ENCODE measurements at places on chromosomes 11 and 22.

GRCh38 chr22:46068593-46069491 lies 81.5 kb upstream of the PPARA start:
- DNase-seq, result no peak

DNA sequence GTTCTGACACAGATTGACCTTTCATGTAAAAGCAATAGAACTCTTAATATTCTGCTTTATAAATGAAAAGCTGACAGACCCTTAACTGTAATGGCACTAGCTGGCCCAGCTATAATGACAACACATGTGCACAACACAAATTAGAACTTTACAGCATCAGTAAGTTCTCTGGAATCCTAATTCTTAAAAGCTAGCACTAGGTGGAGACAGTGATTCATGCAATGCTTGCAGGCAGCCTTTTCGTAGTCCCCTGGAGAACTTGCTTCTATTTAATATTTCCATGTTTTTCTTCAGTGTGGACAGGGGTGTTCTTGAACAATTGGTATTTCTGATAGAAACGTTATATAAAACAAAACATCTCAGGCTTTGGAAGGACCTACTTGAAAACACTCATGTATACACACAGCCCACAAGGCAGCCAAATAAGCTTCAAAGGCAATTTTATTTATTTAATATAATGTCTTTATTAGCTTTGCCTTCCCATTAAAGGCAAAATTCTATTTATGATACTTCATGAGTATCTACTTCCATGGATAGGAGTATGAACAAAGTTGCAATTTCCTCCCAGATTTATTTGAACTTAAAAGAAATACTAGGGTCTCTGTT lies 374.3 kb upstream of the MPPED2 start:
- DNase-seq, result no peak

DNA sequence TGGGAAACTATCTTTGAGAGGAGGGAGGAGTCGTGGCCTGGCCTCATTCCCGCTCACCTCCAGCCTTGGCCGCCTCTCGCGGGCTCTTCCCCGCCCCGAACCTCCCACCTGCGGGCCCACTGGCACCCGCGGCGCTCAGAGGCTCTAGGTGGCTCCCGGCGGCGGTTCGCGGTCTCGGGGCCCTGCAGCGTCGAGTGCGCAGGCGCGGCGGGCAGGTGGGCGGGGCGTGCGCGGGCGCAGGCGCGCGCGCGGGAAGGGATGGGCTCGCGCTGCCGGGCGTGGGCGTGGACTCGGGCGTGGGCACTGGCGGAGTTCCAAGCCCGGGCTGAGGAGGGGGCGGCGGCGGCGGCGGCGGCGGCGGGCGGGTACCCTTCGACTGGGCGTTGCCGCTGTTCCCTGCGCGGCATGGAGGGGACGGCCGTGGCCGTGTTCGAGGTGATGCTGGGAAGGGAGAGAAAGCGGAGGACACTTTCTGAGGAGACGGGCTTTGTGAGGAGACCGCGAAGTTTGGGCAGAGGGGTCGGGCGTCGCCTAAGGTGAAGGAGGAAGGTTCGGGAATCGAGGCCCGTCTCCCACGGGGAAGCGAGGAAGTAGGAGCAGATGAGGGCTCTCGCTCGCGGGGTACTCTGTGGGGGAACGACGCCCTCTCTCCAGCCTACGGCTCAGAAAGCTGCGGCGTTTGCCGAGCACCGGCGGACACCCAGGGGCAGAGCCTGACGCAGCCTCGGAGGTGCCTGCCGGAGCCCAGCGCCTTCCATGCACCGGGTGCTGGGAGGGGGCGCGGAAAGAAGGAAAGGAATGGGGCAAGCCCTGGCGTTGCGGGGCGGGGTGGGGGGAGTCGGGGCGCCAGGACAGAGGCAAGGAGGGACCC lies 15.7 kb upstream of the SPTBN2 start:
- peak; percentile 79 for DNase-seq

DNA sequence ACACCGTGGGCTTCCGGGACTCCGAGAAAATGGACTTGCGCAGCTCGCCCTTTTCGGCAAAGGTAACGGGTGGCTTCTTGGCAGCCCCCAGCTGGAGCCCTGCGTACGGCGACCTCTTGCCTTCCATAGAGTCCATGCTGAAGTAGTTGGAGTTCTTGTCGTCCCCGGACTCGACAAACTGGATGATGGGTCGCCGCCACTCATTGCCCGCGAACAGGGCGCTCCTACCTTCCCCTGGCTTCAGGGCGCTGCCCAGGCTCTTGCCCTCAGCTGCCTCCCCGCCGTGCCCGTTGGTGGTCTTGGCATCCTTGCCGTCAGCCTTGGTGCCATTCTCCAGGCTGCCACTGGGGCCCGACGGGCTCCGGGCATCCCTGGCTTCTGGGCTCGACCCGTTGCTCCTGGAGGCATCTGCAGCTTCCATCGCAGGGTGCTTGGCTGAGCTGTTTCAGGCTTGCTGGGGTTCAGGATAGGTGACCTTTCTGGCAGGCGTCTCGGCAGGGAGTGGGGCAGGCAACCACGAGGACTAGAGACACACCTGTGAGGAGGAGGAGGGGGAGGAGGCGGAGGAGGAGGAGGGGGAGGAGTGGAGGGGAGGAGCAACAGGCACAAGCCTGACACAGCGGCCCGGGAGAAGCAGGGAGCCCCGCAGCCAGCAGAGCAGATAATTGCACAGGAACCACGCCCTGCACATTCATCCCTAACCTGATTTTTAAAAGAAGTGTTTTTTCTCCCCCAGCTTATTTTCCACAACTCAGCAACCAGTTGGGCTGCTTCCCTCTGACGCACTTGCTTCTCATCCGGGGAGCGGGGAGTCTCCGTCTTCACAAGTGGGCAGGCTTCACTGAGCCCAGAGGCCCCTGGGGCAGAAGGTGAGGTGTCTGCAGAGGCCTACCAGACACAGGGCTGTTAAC lies at the start of gene TRIM29:
TSS of gene TRIM29 (minus strand) at position 503 of the 911 bp plus-strand sequence. CDS start at position 421, 82 bp downstream.
- no peak for DNase-seq

DNA sequence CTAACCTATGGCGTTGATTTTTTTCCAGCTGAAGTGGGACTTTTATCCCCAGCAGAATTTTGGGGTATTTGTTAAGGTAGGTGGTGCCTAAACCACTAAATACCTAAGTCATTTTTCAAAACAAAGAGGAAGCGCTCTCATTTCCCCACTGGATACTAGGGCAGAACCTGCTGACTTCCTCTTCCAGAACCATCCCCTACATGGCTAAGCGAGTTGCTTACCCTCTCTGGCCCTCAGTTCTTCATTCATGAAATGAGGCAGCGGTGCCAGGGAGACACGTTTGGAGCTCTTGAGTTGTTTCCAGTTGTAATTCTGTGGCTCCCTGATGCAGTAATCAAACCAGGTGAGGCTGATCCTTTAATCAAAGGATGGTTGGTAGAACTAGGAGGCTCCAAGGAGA lies 10.0 kb upstream of the MTMR3 start:
- DNase-seq, result no peak

DNA sequence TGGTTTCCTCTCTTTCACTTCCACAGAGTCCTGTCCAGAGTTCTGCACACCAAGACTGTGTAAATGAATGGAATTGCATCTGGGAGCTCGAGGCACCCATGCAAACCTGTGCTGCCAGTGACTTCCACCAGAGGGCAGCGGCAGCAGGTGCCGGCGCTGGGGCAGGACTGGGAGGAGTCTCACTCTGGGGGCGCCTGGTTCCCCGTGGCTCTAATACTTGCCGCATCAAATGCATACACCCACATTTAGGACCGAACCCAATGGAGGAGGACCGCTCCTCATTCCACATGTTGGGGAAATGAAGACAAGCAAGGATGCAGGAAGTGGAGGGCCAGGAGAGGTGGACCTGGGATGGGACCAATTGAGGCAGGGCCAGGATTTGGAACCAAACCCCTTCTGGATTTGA lies 1.1 kb upstream of the CD6 start:
- peak; percentile 66 for DNase-seq

- no peak for DNase-seq
Observed at GRCh38 chr11:65863889-65864705, 3.9 kb downstream of the MUS81 start.

- DNase-seq, result no peak
Observed at GRCh38 chr11:121385688-121386087, 66.4 kb upstream of the SORL1 start.

GRCh38 chr11:131616481-131617140 lies 246.2 kb downstream of the NTM start:
- no peak for DNase-seq

- no peak for DNase-seq
Observed at GRCh38 chr11:76601272-76601671, 69.3 kb downstream of the LRRC32 start.

- DNase-seq, result no peak
Observed at GRCh38 chr11:85154294-85154693, 472.9 kb downstream of the DLG2 start.

GRCh38 chr11:87290304-87290922 lies 252.7 kb downstream of the TMEM135 start:
- DNase-seq, result no peak

GRCh38 chr22:30033137-30033536 lies 47.1 kb upstream of the HORMAD2 start:
- DNase-seq, result no peak

- DNase-seq, result no peak
Observed at GRCh38 chr22:38513063-38513462, 7.0 kb upstream of the DDX17 start.

DNA sequence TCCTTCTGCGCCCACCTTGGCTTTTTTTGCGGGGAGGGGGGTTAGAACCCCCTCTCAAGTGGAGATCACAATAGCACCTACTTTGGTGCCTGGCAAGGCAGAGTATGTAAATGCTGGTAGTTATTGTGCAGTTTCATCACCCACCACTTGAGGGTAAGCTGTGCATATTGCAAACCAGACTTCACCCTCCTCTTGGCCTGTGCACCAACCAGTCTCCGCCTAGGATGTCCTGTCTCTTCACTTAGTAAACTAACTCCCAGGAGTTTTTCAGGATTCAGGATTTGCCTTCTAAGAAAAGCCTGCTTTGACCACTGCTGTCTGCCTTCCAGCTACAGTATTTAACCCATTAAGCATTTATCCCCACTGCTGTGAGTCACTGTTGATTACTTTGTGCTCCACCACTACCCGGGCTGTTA lies 2.0 kb upstream of the UBXN1 start:
- DNase-seq, result no peak

DNA sequence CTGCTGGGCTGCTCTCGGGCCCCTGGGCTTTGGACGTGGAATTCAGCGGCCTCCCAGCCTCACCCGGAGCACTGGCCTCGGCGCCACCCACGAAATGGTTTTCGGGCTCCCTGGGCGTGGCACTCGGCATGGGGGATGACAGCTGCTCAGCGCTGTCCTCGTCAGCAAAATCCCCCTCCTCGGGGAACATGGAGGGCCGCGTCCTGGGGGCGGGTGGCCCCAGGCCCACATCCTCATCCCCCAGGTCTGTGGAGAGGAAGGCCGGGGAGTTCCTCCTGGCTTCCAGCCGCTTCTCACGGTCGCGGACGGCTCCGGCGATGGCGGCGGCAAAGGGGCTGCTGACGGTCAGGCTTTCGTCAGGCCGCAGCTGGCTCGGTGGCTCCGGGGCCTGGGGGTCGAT lies 88.4 kb downstream of the CTTN start:
- no peak for DNase-seq

GRCh38 chr11:28490773-28491382 lies 382.7 kb downstream of the METTL15 start:
- no peak for DNase-seq

DNA sequence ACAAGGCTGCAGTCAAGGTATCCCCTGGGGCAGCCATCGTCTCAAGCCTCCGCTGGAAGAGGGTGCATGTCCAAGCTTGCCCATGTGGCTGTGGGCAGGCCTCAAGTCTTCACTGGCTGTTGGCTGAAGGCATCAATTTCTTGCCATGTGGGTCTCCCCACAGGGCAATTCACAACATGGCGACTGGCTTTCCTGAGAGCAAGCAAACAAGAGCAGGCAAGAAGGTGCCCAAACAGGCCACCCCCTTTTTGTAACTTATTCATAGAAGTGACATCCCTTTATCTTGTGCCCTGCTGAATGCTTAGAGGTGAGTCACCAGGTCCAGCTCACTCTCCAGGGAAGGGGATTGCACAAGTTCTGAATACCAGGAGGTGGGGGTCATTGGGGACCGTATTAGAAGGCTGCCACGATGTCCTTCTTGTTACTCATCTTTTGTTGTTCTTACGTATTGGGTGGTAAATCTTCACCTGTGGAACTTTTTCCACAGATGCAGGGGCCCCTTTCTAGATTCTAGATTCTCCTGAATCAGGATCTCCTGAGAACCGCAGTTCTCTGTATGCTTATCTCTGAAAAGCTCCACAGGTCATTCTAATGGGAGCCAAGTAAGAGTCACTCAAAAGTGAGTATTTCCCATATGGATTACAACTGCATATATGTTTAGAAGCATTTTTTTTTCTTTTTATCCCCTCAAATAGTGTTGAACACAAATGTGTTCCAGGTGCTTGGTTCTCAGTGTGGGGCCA lies 44.2 kb upstream of the MICAL2 start:
- no peak for DNase-seq

DNA sequence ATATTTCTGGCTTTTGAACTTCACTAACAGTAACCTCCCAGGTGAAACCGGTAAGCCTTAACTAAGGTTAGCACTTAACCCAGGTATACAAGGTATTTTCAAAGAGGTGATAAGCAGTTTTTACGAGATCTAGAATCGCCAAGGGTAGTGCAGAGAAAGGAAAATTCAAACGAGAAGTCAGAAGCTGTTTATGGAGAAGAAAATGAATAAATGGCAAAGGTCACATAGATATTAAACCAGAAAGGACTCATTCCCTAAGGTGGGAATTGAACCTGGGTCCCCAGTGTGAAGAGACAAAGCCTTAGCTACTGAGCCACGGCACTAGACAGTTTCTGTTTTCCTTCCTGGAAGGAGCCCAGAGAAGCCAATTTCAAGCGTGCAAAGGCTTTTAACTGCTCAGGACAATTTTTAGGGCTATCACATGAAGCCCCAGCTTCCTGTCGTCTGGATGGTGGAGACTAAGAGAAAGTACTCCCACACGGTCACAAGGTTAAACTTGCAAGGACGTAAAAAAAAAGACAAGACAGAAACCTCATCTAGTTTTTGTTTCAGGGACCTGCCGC lies 5.7 kb upstream of the C1QTNF6 start:
- no peak for DNase-seq

GRCh38 chr11:46100670-46101069 lies 20.6 kb downstream of the PHF21A start:
- no peak for DNase-seq

DNA sequence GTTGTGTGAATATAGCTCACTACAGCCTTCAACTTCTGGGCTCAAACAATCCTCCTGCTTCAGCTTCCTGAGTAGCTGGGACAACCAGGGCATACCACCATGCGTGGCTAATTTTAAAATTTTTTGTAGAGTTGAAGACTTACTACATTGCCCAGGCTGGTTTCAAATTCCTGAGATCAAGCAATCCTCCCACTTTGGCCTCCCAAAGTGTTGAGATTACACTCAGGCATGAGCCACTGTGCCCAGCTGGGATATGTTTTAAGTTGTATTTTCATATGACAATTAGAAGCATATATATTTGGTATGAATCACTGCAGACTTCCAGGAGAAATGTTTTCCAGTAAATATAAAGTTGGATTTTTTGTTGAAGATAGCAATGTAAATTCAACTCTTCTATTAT lies 15.4 kb downstream of the DDX10 start:
- no peak for DNase-seq

GRCh38 chr11:121070951-121071845 lies 29.8 kb upstream of the TECTA start:
- DNase-seq, result no peak

Measured in stimulated activated CD8-positive, alpha-beta memory T cell treated with anti-CD3 and anti-CD28 coated beads, Interleukin-4, amount 100 ng/mL, for 4 hours (primary cell).